ENCODE measurements at places on chromosomes 4 and X.

DNA sequence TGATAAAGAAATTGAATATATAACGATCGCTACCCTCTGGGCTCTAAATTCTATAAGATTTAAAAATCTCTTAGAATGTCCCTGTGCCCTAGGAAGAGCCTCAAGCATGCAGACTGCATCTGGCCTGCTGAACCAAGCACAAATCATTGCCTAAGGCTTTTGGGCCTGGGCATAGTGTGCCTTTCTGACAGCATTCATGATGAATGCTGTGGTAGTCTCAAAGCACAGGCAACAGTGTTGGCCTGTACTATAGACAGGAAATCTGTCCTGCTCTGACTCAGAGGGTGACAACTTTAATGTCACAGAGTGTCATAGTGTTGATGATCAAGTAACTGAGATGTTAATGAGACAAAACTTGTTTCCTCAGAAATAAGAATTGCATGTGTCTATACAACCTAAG is 717.3 kb downstream of the STIM2 start:
- no peak for DNase-seq

DNA sequence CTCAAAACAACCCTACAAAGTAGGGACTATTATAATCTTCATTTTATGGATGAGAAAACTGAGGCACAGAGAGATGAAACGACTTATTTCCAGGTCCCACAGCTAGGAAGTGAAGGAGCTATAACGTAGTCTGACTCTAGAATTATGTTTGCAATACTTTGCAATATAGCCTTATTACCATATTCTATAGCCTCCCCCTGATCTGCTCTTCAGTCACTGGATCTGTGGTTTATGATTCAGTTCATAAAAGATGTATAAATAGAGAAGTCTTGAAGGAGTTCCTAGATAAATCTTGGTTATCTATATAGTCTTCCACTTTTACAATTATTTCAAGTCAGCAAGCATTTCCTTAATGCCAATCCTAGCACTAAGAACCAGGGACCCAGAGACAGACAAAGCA is 57.5 kb downstream of the OPHN1 start:
- DNase-seq, result no peak

- no peak for DNase-seq
Observed at GRCh38 chrX:153688071-153688470, 345 bp downstream of the SLC6A8 start.

DNA sequence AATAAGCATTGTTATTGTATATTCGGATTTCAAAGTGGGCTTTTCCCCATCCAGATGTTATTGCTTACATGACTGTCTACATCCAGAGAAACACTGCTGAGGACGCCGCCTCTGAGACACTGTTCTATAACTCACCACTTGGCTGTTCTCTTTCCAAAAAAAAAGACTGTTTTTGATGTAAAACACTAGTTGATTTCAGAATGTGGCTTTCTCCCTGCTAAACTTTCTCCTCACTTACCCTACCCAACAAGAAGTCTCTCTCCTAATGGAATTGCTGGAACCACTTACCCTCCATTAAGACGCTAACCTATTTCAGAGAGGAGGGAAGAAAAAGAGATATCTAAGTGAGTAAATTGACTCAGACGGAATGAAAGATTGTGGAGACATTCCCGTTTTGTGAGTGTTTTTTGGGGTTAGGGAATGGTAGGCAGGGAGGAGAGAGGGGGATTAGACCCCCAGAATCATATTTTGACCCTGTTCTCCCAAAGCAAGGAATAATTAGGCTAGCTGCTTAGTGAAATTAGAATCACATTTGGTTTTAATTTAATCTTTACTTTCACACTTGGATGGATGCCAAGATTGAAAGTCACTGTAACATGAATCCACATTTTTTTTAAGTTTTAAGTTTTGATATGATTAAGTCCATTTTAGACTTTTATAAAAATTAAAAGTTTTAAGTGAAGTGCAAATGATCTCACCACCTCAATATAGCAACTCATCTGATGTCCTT is 174.9 kb downstream of the CHIC2 start:
- no peak for DNase-seq

GRCh38 chrX:26026179-26026578 is 112.0 kb upstream of the MAGEB18 start:
- DNase-seq, result no peak

GRCh38 chrX:144683247-144683646 is 564.1 kb upstream of the SPANXN1 start:
- DNase-seq, result no peak

DNA sequence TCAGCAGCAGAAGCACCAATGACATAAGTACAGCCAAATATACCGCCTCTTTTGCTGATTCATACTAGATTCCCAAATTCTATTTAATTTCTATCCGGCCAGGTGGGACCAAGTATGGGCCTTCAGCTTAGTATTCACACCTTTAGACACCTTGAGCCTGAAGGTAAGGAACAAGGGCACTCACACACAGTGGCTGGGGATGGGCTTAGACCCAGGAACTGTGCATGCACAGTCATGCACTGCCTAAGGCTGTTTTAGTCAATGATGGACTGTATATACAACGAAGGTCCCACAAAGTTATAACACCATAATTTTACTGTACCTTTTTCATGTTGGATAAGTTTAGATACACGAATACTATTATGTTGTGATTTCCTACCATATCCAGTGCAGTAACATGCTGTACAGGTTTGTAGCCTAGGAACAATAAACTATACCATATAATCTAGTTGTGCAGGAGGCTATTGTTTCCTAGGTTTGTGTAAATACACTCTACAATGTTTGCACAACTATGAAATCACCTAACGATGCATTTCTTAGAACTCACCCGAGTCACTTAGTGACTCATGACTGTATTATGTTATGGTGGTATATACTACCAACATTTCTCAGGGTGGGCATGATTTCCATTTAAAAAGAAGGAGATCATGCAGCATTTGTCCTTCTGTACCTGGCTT is 9.7 kb upstream of the CLNK start:
- no peak for DNase-seq

DNA sequence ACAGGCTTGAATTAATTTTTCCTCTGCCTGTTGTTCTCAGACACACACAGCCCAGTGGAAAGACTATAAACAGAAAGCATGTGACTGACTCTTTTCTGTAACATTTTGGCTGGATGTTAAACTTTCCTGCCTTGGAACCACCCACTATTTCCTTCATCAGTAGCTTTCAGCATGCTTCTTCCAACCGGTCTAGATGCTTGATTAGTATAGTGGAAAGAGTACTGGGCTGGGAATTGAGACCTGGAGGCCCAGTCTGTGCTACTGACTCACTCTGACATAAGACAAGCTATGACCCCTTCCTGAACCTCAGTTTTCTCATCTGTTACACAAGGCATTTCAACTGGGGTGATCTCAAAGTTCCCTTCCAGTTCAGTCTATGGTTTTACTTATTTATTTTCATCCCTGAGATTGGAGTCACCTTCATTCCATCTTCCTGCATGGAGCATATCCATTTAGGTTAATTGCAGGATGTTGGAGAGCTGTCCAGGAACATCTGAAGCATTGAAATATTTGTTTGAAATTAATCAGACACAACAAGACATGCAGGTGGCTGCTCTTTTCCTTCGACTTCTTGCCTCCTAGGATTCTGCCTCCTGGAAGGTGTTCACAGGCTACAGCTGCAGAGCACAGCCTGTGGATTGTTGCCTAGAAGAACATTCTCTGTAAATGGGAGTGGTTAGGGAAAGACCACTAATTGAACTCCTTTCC is 173.4 kb downstream of the RTL9 start:
- no peak for DNase-seq

DNA sequence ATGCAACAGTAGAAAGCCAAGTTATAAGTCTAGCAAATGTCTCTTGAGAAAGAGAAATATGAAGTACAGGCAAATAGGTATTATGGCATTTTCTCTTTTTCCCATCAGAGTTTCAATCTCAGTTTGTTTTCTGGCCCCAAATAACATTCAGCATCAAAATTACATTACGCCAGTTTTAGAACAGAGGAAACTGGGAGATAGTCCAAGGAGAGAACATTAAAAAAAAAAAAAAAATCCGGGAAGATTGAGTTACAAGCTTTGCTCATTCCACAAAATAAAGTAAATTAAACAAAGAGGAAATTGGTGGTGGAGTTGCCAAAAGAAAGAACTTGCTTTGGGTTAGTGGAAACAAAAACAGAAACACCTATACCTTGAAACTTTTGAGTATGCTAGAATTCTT is 50.4 kb upstream of the IL13RA2 start:
- DNase-seq, result no peak

DNA sequence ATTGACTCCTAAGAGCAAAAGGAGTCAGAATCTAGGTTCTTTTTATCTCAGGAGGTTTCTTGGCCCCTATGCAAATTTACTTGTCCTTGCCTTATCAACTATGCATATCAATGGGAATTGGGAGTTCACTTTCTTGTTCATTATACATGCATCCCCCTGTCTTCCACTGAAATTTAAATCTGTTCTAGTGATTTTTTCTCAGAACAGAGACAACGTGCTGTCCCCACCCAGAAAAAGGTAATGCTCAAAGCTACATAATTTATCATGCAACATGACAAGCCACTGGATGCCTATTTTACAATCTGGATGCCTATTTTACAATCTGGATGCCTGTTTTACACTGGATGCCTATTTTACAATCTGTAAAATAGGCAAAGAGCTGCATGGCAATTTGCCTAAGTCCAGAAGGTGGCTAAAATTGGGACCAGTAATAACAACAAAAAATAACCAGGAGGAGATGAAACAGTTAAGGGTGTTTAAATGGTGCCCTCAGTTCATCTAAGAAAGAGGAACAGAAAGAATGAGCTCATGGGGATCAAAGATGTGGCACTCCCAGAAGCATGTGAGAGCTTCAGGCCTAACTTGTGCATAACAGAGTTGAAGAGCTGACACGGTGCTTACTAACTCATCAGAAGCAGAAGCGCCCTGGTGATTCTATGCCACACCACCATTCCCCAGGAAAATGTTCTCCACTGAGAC is 537.8 kb upstream of the BOD1L1 start:
- DNase-seq, result no peak

GRCh38 chr4:111937368-111937767 is 207.9 kb upstream of the FAM241A start:
- no peak for DNase-seq

- DNase-seq, result no peak
Observed at GRCh38 chr4:17066972-17067371, 168.5 kb upstream of the LDB2 start.

DNA sequence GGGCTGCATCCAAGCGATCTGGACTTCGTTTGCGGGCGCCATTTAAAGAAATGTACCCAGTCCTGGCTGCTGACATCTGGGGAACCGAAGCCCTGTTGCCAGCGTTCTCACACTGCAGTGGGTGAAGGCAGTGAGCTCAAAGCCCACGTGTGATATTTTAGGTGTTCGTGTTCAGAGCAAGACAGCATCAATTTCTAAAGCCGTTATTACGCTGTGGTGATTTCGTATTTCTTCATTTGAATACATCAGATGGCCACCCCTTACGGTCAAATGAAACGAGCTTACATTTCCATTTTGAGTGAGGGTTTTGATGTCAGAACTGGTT is 376 bp upstream of the C4orf36 start:
- no peak for DNase-seq

- no peak for DNase-seq
Observed at GRCh38 chr4:167885872-167886271, 206.5 kb upstream of the ANXA10 start.

GRCh38 chr4:182286035-182286434 is 42.8 kb downstream of the TENM3 start:
- no peak for DNase-seq

GRCh38 chrX:76184276-76184675 is 11.4 kb downstream of the PBDC1 start:
- no peak for DNase-seq

DNA sequence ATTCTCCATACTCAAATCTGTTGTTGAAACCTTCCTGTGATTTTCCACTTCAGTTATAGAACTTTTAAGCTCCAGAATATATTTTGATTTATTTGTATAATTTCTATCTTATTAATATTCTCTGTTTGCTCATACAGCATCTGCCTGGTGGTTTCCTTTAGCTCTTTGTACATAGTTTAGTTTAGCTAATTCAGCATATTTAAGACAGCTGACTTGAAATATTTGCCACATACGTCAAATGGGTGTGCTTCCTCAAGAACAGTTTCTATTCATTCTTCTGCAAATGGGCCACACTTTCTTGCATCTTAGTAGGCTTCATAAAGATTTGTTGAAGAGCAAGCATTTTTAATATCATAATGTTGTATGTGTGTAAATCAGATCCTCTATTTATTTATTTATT is 101.8 kb downstream of the MAGEC1 start:
- no peak for DNase-seq

DNA sequence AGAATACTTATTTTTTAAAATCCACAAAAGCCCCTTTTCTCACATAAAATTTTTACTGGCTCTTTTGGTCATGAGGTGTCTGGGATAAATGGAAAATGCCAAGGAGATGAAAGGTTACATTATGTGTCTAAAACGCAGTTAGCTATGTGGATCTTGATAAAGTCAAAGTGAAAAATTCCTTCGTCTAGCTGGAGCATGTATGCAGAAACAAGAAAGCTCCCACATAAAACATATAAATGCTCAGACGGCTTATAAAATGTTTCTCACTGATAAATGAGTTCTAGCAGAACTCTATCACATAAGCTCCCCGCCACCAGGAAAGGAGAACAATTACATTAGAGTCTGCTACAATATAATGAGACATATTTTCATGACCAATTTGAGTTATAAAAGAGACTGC is 83.8 kb downstream of the TBC1D9 start:
- DNase-seq, result no peak

DNA sequence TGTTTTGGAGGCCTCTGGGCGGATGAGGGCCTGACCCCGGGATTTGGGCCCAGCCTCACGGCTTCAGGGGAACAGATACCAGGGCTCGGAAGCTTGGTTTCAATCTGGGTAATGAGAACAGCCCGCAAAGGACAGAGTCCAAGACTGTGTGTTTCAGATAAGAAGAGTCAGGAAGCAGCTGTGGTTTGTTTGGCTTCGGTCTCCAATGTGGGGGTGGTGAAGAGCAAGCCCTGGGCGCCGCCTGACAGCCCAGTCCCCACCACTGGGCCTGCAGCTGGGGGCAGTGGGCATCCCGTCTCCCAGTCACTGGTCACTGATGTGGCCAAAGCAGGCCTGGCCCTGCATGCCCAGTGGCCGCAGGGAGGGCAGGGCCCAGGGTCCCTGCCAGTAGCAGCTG is 9.1 kb downstream of the WFS1 start:
- DNase-seq, result no peak

DNA sequence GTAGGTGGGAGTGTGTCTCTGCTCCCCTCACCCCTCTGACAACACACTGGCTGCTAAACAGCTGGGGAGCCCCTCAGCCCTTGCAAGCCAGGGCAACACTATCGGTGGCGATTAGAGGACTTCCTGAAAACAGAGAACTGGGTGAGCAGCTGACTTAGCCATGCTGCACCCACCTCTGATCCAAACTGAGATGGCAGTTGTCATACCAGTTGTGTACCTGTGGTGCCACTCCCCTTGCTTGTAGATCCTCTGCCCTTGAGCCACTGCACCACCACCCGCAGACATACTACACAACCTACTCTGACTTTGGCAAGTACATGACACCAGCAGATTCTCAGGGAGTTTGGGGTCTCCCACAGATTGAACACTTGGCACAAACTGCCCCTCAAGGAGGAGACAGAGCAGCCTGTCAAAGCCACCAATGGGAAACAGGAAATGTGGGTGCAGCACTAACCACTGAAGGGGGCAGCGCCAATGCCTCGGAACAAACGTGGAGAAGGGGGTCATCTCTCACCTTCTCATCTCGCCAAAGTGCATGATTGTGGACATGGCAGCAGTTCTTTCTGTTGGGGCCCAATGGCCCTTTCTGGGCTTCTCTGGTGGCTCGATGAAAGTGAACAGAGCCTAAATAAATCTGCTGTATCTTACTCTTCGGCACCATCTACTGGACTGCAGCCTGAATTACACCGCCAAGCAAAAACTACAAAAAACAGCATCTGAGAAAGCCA is 119.8 kb downstream of the NEK1 start:
- no peak for DNase-seq

Measured in stimulated activated CD8-positive, alpha-beta memory T cell treated with anti-CD3 and anti-CD28 coated beads, Interleukin-15, amount 100 ng/mL, for 1 hour (primary cell).